AG08396 (cell line): ENCODE measurements at places on chromosomes 12 and 14.

DNA sequence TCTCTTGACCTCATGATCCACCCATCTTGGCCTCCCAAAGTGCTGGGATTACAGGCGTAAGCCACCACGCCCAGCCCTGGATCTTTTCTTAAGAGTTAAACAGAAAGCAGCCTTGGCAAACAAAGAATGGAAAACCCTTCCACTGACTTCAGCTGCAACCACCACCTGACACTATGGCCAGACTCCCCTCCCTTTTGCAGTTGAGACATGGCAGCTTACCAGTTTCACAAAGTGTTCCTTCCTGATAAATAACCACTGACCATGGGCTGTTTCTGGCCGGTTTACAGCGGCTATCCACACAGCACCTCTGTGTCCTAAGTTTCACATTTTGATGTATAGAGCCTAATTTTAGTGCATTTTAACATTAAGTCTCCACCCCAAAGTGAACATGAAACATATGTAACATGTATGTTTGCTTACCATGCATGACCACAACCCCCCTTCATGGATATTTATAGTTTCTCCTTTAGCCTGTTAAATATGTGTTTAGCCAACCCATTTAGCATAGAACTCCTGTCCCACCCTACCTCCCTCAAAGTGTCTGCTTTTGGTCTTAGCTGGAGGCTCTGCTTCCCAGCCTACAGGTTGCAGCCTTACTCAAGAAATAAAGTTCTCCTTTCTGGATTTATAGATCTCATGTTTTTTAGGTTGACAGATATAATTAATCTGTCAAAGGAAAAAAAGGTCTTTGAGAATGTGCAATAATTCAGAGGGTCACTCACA, 32.7 kb upstream of the RAB21 start:
- no peak for DNase-seq

GRCh38 chr14:101404426-101405170, 156.7 kb upstream of the DIO3 start:
- DNase-seq, result no peak

- DNase-seq, result no peak
These were observed 301.5 kb upstream of the FBXO33 start for GRCh38 chr14:39733741-39734140.

DNA sequence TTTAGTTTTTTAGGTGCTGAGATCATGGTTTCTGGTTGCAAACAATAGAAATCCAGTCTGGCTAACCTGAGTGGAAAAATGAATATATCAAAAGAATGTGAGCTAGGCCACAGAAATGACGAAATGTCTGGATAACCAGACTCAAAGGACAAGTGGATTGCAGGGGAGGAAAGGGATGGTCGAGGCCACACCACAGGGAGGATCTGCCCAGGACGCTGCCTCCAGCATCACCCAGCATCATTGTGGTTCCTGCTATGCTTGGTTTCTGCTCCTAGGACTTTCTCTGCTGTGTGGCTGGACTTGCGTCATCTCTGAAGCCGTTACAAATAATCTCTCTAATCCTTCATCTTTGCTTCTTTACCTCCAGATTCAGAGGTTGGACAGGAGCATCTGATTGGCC, 80.4 kb downstream of the TTC8 start:
- DNase-seq, result no peak

- peak; percentile 72 for DNase-seq
These were observed 47.8 kb upstream of the EML1 start for GRCh38 chr14:99745307-99745951.

DNA sequence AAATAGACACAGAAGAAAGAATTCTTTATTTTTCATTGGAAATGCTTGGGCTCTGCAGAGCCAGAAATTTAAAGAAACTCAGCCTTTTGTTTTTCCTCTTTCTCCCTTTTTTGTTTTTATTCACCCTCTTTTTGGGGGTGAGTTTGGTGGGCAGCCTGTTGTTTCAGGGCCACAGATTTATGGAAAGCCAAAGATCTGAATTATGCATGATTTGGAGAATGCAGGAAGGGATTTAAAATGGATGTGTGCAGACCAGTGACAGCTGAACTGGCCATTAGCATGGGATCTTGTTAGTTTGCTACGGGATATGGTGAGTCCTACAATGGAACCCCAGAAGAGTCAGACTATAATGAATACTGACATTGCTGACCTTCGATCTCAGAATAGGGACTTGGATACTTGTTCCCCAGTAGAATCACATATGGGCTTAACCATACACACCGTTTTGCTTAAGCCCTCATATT, 7.7 kb upstream of the ATXN2 start:
- no peak for DNase-seq

GRCh38 chr14:50667996-50668825, at the start of gene SAV1:
SAV1 (minus strand) TSS chr14:50668306; CDS start chr14:50667967, 339 bp downstream.
- peak; percentile 83 for DNase-seq

- DNase-seq, result no peak
These were observed 17.2 kb downstream of the NOXRED1 start for GRCh38 chr14:77406086-77406485.

DNA sequence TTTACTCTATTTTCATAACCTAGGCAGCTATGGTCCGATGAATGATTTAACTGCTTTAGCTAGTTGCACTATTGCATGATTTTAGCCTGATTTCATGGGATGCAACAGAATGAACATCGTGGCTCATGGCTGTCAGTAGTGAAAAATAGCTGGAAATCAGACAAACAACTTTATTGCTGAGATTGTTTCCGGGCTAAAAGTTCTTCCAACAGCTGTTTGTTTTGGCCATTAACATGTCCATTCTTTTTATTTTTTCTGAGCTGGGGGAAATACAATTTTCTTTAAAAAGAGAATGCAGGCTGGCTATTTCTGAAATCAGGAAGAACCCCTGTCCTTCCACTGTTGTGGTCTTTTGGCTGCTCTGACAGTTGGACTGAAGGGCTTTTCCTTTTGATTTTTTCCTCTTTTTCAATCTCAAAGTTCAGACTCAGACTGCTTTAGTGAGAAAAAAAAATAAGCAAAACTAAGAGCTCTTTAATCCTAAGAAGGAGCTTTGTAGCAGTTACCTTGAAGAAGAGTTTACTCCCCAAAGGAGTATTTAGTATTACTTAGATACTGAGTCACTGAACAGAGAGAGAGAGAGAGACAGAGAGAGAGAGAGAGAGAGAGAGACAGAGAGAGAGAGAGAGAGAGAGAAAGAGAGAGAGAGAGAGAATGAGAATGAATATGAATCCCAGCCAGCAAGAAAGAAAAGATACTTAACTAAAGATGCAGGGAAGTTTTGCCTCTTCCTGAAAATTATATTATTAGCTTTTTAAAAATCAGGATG, at the start of gene NAV3:
TSS of gene NAV3 (plus strand) at position 312 of the 769 bp plus-strand sequence. CDS start 568 bp downstream, outside the sequence.
- DNase-seq, result no peak

DNA sequence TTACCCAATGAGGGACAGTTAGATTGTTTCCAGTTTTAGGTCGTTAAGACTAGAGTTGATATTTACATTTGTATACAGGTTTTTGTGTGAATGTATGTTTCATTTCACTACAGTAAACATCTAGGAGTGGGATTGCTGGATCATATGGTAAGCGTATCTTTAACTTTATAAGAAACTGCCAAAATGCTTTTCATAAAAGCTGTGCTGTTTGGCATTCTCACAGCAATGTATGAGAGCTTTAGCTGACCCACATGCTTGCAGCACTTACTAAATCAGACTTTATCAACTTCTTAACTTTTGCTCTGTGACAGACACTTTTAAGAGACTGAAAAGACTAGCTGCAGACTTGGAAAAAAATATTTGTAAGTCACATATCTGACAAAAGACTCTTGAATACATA, 262.5 kb upstream of the PELI2 start:
- DNase-seq, result no peak

- no peak for DNase-seq
These were observed 2.0 kb upstream of the ACTN1 start for GRCh38 chr14:68981139-68981538.

GRCh38 chr12:86852451-86852850, 596.3 kb upstream of the MGAT4C start:
- no peak for DNase-seq

- DNase-seq, result no peak
These were observed 83.8 kb downstream of the PTPRB start for GRCh38 chr12:70553391-70553859.

GRCh38 chr12:117039891-117040309, 59.3 kb downstream of the TESC start:
- DNase-seq, result no peak

DNA sequence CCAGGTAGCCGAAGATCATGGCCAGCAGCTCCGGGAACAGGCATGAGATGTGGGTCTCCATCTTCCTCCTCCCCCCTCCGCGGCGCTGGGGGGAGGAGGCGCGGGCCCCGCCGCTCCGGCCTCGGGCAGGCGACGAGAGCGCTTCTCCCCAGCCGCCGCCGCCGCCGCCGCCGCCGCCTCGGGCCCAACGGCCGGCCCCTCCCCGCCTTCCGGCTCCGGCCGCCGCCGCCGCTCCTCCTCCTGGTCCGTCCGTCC, 448 bp downstream of the FBXL14 start:
- DNase-seq, result no peak

- DNase-seq, result peak; percentile 76
These were observed 8.7 kb downstream of the SYNE3 start for GRCh38 chr14:95507701-95508103.

GRCh38 chr12:21459474-21459873, 22.0 kb downstream of the PYROXD1 start:
- DNase-seq, result no peak

GRCh38 chr14:55336162-55336561, 64.9 kb downstream of the FBXO34 start:
- DNase-seq, result no peak
